Activated T-helper 1 cell treated with anti-CD3 and anti-CD28 coated beads, Interleukin-12 subunit alpha, Interleukin-12 subunit beta, Interleukin-2, Interleukin-4 antibody, amounts not matched to agents 30 ng/mL and 10 ng/mL and 1 ng/mL, durations not matched to agents 14 hours and 24 hours and 36 hours (primary cell): ENCODE measurements at places on chromosomes 2 and 18.
A peak's percentile ranks its signal among the peaks of the same experiment; 100 is the strongest.

DNA sequence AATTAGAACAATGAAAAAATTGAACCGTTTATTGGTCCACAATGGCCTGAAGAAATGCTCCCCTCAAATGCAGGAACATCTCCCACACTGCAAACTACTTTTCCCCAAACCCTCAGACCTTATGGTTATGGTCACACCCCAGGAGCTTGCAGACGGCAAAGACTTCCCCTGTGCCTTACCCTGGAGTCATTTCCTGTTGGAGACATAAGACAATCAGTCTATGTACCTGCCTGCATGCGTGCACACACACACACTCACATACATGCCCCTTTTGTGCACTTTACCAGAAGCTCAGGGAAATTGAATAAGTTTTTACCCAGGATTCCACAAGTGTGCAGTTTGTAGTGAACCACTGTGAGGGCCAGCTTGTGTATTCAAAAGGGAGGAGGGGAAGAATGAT, 281.9 kb upstream of the CELF4 start:
- DNase-seq: no peak

DNA sequence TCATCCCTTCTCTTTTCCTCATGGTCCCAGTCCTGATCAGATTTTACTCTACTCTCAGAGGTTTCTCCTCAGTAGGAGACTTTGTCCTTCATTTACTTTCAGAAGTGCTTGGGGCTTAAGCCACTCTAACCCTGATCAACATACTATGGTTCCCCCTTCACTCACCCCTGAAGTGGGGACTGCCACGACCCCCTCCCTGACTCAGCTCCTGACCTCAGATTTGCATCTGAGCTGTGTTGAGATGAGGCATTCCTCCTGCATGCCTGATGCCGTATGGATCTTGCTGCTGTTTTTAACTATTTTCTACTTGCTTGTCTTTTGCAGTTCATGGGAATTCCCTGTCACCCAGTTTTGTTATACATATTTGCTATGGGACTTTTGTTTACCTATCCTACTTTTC, 306.7 kb upstream of the CHST9 start:
- DNase-seq: no peak

- no peak for DNase-seq
Observed at GRCh38 chr2:28477087-28477486, 18.8 kb upstream of the PLB1 start.

GRCh38 chr2:7020059-7020458, 102.8 kb downstream of the RNF144A start:
- DNase-seq: no peak

- DNase-seq: no peak
Observed at GRCh38 chr2:109427661-109428091, 186.1 kb downstream of the SEPTIN10 start.

DNA sequence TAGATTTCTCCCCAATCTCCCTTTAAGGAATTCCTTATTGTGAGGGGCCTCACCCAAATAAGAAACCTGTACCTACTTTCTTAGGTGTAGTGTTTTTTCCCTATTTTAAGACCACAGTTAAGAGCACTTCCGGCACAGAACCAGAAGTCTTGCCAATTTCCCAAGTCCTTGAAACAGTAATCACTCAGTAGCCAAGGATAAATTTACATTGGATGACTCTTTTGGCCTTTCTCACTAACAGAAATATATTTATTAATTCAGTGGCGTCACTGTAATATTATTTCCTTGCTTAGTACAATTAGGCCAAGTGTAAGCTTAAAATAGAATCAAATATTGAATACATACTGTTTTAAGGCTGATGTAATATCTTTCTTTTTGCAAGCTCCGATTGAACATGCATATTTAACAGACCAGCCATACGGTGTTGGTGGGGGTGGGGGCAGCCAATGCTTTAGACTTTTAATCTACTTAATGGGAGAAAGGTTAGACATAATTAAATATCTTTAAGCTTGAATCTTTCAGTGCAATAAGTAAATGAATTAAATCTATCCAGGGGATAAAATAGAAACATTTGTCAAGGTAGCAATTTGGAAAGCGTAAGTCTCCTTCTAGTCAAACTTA, 50.8 kb upstream of the ITGA6 start:
- DNase-seq: no peak

- DNase-seq: no peak
Observed at GRCh38 chr2:120993661-120994060, 258.0 kb downstream of the GLI2 start.

DNA sequence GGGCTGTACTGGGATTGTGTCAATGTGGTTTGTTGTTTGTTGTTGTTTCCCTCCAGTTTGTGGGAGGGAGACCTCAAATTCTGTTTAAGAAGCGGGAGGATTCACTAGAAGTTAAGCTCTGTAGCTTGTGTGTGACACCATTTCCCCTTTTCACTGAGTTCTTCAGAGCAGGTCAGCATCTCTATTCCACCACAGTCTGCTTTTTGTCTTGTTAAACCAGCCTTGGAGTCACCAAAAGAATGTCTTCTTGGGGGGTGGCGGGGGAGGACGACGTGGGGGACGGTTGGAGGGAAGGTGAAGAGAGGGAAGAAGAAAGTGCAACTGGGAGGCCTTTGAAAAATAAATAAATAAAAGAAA, 2.3 kb upstream of the BCL11A start:
- no peak for DNase-seq

GRCh38 chr2:96144481-96145035, 682 bp downstream of the DUSP2 start:
- DNase-seq: peak; percentile 35

DNA sequence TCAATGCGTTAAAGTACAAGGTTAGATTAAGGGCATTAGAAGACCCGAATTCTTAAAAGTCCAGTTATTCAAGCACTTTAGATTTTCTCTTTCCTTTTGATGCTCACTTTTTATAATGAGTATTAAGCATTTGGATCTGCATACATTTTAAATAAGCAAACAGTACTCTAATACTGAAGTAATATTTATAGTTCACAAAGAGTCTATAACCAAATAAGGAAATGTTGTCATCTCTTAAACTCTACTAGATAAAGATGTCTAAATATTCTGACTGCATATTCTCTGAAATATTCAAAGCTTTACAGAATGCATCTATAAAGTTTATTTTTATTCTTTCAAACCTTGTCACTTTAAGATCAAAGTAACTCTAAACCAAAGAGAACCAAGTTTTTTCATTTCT, 25.5 kb downstream of the PPP3R1 start:
- DNase-seq: no peak

- no peak for DNase-seq
Observed at GRCh38 chr18:8153887-8154583, 455.2 kb upstream of the RAB12 start.

DNA sequence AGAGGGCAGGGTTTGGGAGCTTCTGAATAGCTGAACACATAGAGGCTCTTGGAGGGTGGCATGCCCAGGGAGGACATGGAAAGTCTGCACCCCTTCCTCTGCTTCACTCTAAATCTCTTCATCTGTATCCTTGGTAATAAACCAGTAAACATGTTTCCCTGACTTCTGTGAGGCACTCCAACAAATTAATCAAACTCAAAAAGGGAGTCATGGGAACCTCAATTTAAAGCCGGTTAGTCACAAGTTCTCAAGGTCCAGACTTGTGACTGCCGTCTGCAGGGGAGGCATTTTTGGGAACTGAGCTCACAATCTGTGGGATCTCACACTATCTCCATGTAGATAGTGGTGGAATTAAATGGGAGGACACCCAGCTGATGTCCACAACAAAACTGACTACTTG, 33.1 kb upstream of the STON1 start:
- DNase-seq: no peak

GRCh38 chr2:96923201-96923600, 53.3 kb upstream of the SEMA4C start:
- DNase-seq: no peak

DNA sequence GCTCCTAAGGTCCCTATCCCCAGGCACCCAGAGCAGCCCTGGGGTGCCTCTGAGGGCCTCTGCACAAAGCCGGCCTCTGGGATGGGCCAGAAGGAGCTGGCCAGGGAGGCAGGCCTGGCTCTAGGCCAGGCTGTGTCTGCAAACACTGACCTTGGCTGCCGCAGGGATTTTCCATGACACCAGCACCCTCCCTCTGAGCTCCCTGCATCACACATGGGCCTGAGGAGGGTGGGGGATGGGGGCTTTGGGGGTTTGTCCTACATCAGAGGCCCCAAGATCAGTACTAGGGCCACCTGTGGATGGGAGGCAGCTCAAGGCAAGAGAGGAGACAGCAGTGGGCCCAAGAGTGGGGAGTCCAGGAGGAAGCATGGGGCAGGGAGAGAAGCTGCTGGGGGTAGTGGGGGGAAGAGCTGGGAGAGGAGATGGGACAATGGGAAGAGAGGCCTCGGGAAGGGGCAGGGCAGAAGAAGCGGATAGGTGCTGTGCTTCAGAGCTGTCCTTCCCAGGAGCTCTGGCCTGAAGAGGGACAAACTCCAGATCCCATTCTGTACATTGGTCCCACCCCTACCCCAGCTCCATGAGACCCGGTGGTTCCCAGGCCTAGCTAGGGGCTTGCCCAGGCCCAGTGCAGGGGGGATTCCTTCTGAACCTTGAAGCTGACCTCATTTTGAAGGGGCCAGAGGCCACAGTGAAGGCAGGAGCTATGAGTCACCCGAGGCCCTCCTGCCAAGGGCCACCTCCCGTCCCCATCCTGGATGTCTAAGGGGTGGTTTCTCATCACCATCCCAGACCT, 28.0 kb downstream of the KCNK3 start:
- DNase-seq: no peak

GRCh38 chr2:117980783-117981676, 32.8 kb downstream of the CCDC93 start:
- DNase-seq: no peak

DNA sequence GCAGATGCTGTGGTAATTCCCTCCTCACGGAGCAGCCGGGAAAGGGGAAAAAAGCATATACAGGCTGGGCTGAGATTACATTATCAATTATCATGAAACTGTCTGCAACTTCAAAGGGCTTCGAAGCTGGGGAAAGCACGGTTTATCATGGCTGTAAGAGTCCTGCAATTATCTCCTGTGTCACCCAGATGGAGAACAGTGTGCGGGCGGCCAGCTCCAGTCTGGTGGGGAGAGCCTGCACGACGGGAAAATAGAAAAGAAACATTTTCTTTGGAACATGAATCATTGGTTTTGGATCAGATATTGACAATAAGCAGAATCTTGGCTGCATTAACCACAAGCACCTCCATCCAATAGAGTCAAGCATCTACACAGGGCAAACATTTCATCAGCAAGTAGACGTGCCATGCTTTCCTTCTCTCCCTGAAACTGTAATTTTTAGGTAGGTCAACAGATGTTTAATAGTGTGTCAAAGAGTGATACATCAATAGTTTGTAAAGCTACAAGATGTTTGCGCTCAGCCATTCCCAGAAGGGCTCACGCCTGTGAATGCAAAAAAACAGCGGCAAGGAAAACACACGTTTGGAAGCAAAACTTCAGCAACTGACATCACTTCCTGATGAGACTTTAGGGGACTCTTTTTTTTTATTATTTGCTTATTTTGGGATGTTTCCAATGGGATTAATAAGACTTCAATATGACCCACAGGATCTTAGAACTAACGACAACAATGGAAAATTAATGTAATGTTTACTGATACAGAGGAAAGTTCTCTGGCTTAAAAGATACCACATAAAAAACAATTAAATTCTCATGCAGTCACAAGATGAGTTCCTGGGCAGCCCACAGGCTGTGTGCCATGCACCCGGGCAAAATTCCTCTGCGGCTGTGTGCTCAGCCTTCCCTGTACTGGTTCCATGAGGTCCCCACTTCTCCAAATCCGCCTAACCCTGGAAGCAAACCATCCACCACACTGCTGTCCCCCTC, 111.0 kb upstream of the SALL3 start:
- DNase-seq: no peak

DNA sequence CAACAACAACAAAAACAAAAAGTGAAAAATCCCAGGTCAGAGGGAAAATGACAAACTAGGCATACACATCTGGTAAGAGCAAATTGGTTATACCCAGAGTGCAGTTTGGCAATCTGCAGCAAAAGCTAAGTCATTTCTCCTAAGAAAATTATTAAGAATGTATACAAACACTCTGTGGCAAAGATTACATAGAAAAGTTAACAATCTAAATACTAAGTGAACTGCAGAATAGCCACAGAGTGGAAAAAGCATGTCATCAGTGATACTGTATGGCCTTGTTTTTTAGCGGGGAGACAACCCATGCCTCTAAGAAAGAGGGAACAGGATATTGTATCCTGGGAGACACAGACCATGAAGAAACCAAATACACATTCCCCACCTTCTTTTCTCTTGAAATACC, 136.0 kb upstream of the ITGB6 start:
- no peak for DNase-seq

DNA sequence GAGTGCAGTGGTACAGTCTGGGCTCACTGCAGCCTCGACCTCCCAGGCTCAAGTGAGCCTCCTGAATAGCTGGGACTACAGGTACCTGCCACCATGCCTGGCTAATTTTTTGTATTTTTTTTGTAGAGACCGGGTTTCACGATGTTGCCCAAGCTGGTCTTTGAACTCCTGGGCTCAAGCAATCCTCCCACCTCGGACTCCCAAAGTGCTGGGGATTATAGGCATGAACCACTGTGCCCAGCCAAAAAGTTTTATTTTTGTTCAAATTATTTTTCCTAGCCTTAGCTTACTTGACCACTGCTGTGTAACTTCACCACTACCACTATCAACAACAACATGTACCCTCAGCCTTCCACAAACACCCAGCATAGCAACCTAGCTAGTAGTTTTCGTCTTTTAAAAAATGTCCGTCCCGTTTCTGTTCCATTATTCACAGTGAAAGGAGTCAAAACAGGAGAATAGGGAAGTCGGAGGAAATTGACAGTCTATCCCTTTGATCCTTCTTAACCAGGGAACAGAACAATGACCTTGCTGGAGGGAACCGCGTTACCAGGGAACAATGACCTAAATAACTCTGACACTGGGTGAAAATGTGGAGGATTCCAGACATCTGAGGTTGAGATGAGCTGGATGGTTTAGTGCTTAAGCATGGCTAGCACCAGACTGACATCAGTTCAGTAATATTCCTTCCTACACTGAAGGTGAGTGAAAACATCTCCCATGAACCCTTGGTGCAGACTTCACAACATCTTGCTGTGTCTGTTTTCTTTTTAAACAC, 69.2 kb upstream of the ARL4C start:
- DNase-seq: no peak

- no peak for DNase-seq
Observed at GRCh38 chr2:238601433-238602222, 174.9 kb downstream of the ASB1 start.

GRCh38 chr18:74376523-74376922, 60.9 kb downstream of the C18orf63 start:
- no peak for DNase-seq

DNA sequence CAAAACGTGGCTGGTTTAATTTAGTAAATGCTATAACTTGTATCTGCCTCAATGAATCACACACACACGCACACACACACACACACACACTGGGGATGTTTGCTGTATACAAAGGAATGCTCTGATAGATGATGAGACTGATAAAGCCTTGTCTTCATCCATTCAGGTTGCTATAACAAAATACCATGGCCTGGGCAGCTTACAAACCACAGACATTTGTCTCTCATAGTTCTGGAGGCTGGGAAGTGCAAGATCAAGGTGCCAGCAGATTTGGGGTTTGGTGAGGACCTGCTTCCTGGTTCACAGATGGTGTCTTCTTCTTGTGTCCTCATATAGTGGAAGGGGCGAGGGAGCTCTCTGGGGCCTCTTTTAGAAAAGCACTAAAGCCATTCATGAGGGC, 149.5 kb upstream of the HDAC4 start:
- no peak for DNase-seq
